GM13977 (cell line): ENCODE measurements at places on chromosomes 2 and 18.

GRCh38 chr2:65877331-65878010 lies 445.1 kb upstream of the SPRED2 start:
- no peak for DNase-seq

GRCh38 chr2:238811293-238811692 lies 36.6 kb upstream of the TWIST2 start:
- DNase-seq: no peak

GRCh38 chr2:55133467-55134315 lies 83.4 kb upstream of the RTN4 start:
- DNase-seq: peak; percentile 79

GRCh38 chr2:97267411-97268074 lies 154.6 kb downstream of the ANKRD36 start:
- no peak for DNase-seq

DNA sequence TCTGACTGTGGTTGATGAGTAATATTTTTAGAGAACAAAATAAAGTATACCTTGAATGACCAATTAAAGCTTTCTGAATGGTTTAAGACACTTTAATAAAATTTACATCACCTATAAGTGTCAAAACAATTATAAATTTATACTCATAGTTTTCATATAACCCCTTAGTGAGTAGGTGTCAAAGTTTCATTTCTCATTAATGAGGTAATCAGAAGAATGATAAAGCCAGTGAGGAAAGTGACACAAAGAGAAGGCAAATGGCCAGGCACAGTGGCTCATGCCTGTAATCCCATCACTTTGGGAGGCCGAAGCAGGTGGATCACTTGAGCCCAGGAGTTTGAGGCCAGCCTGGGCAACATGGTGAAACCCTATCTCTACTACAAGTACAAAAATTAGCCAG lies 60.8 kb upstream of the CTLA4 start:
- no peak for DNase-seq

GRCh38 chr18:24731981-24732380 lies 271.5 kb downstream of the HRH4 start:
- no peak for DNase-seq

GRCh38 chr2:230318190-230319121 lies 8.5 kb upstream of the SP140L start:
- DNase-seq: peak; percentile 62

GRCh38 chr2:29238497-29238896 lies 123.3 kb downstream of the CLIP4 start:
- DNase-seq: peak; percentile 62

DNA sequence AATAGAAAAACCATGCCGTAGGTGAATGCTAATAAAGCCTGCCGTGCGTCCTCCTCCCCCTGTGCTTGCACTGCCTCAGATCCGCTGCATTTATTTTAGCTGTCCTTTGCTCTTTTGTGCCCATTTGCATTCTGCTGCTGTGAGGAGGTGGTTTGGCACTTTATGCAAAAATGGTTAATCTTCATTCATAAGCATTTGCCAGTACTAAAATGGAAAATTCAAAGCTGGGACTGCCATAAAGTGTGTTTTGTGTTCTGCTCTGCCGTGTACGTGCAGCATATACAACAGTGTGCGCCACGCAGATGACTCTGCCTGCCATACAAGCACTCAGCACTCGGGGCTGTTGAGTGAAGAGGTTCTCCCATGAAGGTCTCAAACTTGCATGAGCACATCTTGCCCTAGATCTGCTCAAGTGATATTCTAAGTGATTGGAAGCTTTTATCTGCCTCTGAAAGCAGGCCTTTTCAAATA lies 73.6 kb downstream of the SPATS2L start:
- DNase-seq: no peak

GRCh38 chr2:221397187-221397586 lies 174.9 kb downstream of the EPHA4 start:
- no peak for DNase-seq

DNA sequence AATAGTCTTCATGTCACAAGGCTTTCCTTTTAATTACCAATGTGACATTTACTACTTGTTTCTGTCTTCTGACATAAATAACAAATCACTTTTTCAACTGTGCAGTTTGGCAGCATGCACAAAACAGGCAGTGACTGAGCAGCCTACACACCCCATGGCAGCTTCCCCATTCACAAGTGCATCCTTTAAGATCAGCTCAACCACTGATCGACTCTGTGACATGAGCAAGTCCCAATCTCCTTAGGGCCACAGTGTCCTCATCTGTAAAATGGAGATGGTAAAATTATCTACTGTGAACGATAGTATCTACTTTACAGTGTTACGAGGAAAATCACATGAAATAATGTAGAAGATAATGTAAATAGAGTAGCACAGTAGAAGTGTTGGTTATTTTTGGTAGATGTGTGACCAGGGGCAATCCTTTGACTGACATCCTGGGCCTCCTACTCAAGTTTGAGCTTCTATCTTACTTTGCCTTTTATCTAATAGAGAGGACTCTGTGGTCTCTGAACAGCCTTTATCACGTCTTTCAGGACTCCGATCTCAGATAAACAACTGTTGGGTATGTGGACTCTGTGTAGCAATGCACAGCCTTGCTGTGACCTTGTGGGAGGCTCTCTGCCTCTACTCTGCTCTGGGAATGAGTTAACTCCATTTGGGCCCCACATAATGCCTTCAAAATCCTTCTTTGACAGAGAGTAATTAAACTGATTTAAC lies 120.6 kb downstream of the PIGN start:
- DNase-seq: no peak

GRCh38 chr18:7617738-7618422 lies 50.8 kb downstream of the PTPRM start:
- no peak for DNase-seq
